ENCODE measurements at places on chromosomes 2 and 18. TPM values are rescaled to one million over a fixed set of nuclear protein-coding genes. Genes with fewer than 3 reads are reported as not detected.

Gene FEV
- total RNA-seq = not detected

Gene IL1A
- 0.18 TPM for total RNA-seq

Gene CDK5R2
- not detected for total RNA-seq

Gene UGT1A4
- not detected for total RNA-seq
